ENCODE measurements at places on chromosomes 7 and 10.

GRCh38 chr10:983971-984655 lies 4.1 kb upstream of the GTPBP4 start:
- DNase-seq: peak; percentile 25

GRCh38 chr7:70637726-70638125 lies 494.2 kb upstream of the GALNT17 start:
- DNase-seq: no peak

- DNase-seq: no peak
These were observed 10.3 kb downstream of the ZNF775 start for GRCh38 chr7:150389532-150389816.

- DNase-seq: peak; percentile 73
These were observed 67.9 kb upstream of the SMNDC1 start for GRCh38 chr10:110372656-110373055.

DNA sequence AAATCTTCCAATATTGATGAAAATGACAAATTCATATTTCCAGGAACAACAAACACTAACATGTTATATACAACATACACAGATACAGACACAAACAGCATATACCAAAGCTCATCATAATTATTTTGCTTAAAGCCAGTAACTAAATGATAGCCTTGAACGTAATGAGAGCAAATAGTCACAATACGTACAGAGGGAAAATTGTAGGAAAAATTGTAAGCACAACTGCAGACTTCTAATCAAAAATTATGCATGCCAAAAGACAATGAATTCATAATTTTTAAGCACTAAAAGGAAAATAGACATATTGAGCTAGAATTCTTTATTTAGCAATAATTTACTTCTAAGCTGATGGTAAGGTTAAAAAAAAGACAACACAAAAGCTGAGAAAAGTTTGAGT lies 1466.9 kb upstream of the CELF2 start:
- no peak for DNase-seq

DNA sequence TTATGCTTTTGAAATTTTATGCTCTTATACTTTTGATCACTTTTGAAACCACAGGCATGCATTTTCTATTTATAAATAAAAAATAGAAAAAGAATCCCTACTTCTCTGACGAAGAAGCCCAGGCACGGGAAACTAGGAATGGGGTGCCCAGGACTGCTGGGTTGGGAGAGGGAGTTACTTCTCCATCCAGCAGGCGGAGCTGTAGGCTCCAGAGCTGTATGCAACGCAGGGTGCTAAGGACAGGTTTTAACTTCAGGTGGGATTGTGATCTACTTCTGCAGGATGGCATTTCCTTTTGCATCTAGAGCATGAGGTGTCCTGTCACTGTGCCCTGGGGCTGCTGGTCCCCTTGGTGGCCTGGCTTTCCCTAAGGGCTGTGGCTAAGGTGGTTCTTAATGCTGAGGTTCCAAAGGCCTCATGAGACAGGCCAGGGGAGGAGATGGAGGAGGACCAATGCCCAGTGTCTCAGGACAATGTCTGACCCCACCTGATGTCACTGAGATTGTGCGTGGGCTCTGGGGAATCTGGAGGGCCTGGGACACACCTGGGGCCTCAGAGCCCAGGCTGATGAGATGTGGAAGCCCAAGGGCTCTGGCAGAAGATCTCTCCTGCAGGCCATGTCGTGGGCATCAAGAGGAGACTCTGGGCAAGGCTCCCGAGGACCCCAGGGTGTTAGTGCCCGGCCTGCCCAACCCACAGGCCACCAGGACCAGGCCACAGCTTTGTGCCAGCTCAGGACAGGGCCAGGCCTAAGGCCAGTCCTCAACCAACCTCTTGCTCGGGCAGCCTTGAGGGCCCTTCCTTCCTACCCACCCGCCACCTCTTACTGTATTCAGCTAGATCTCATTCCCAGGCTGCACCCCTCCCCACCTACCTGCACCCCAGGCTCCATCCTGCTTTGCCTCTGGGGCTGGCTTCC lies 507 bp downstream of the CCDC201 start:
- no peak for DNase-seq

- DNase-seq: no peak
These were observed 1.3 kb upstream of the DGKI start for GRCh38 chr7:137848095-137848494.

DNA sequence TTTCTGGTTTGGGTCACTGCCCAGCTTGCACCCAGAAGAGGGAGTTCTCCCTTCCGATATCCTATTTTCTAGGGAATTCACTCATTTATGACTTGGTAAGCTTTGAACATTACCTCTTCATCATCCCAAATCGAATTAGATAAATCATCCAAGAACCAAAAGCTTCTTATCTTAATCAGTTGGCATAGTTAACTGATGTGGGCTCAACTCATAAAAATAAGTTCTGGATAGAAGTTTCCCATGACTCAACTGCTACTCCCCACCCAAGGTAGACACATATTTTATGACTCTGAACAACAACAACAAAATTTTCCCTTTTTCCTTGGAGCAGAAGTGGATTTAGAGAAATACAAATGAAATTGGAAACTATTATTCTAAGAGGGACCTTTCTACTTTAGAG lies 102.9 kb upstream of the CCDC6 start:
- DNase-seq: no peak

DNA sequence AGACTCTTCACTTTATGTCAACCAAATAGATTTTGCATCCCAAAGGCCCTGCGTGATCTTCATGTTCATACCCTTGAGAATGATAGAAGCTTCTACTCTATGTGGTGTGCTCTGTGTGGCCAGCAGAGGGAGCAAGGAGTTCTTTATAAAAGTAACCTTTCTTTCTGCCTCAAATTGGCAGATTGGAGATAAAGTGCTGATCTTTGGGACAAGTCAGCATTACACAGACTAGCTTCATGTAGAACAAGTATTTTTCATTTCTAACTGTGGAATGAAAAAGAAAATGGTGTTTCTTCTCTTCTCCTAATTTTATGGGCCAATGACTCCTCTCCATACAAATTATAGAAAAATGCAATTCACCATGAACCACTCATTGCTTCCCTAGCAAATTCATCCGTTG lies 1214.1 kb downstream of the SORCS1 start:
- DNase-seq: no peak

DNA sequence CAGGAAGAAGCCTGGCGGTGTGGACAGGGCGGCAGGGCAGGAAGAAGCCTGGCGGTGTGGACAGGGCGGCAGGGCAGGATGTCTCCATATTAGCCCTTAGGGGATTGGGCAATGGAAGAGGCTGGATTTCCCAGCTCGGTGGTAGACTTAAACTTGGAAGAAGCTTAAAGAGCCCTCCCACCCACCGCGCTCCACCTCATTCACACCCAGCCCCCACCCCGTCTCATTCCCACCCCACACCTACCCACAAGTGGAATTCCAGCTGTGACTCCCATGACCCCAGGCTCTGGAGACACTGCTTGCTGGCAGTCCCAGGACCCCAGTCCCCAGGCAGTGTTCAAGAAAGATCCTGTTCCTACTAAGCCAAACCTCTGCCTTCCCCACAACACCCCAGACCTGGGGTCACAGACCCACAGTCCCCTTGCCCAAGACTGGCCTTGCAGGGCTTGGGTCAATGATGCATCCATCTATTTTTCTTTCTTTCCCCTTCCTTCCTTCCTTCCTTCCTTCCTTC lies 34.0 kb downstream of the SPDYE6 start:
- DNase-seq: no peak

- DNase-seq: no peak
These were observed 131.3 kb downstream of the LHPP start for GRCh38 chr10:124592736-124593430.

DNA sequence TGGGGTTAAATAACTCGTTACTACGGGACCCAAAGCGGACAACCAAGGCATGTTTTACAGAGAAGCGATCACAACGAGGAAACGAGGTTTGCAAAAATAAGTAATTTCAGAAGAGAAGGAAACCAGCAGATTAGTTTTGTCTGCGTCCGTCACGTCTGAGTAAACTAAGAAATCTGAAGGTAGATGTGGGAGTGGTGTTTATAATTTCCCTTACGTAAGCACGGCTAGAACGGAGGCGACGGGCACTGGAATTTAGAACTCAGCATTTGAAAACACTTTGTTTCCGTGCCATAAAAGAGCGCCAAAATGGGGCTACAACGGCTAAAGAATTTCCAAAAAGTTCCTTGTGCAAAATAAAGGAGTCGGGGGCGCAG lies 718 bp upstream of the UMAD1 start:
- DNase-seq: no peak

DNA sequence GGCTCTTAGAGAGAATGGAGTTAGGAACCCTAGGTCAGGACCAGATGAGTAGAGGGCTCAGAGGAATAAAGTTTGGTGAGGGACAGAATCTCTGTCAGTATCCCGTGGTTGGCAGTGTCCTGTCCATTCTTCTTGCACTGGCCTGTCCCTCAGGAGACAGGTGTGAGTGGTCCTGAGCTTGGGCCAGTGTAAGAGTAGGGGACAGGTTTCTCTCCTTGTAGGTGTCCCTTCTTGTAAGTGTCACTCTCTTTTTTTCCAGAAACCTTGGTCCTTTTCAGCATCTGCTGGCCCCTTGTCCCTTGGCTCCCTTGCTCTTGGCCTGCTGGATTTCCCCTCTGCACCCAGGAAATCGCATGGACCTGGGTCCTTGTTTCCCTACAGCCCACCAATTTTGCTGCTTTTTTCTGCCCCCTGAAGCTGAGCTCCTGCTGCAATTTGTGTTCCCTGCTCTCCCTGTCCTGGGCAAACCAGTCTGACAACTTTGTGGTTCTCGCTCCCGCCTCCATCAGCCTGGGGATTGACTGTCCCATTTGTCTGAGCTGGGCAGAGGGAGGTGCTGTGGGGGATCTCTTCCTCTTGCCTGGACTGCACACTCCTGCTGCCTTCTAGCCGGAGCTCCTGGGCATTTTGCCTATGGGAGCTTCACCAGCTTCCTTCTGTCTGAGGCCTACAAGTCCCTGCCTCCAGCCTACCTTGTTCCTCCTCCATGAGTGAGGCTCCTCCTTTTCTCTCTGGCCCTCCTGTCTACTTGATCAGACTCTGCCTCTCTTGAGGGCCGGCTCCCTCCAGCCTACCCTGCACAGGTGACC lies 6.5 kb downstream of the TSPAN14 start:
- peak; percentile 91 for DNase-seq

DNA sequence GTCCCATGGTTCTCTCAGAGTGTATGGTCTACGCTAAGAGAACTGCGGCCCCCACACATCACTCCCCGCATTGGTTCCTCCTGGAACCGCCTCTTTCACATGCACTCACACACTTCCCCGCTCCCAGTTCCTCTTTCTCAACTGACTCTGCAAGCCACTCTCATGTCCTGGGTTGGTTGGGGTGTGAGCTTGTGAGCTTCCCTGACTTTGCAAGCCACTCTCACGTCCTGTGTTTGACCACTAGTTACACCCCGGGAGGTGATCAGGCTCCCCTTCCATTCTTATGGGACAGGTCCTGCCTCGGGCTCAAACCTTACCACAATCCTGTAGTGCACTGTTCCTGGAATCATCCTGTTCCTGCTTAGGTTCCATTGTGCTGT lies 105.0 kb downstream of the TRIM24 start:
- no peak for DNase-seq

DNA sequence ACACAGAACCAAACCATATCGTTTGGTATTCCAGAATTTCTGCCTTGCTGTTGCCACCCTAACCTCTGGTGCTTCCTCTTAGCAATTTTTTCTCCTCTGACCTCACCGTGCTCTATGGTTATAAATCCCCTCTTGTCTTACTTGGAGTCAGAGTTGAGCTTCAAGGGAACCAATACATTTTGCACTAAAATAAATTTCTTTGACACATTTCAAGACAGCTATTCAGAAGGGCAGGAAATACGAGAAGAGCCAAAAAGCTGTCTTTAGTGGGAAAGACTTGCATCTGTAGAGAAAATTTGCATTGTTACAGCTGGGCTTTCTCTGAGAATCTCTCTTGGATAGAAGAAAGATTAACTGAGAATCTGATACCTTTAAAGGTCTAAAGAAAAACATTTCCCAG lies 14.5 kb upstream of the AKR1C2 start:
- no peak for DNase-seq

GRCh38 chr10:61313460-61313859 lies 139.7 kb downstream of the TMEM26 start:
- no peak for DNase-seq

DNA sequence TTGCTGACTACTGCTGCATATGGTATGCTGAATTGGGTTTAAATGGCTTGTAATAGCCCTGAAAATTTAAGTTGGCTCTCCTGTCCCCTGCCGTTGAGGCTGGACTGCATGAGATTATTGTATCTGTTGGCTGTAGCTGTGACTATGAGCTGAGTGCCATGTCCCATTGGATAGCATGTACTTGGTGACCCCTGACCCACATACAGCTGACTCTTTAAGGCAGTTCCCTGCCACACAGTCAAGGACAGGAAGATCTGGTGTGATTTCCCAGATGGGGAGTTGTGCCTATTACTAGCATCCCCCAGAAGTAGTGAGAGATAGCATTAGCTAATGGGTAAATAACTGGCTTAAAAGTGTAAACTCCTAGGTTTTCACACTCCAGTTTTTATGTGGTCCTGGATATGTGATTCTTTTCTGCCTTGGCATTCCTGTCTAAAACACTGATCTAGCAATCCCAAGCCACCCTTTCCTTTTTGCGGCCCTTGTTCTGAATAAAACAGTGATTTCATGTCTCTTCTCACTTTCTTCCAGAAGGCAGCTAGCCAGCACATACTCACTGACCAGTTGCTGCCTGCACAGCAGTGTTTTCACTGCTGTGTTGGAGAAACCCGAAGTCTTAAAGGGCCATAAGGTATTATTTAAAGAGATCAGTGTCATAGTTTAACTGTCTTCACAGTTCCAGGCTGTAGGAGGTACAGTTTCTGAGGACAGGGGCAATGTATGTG lies 35.9 kb downstream of the LRRC4 start:
- no peak for DNase-seq

DNA sequence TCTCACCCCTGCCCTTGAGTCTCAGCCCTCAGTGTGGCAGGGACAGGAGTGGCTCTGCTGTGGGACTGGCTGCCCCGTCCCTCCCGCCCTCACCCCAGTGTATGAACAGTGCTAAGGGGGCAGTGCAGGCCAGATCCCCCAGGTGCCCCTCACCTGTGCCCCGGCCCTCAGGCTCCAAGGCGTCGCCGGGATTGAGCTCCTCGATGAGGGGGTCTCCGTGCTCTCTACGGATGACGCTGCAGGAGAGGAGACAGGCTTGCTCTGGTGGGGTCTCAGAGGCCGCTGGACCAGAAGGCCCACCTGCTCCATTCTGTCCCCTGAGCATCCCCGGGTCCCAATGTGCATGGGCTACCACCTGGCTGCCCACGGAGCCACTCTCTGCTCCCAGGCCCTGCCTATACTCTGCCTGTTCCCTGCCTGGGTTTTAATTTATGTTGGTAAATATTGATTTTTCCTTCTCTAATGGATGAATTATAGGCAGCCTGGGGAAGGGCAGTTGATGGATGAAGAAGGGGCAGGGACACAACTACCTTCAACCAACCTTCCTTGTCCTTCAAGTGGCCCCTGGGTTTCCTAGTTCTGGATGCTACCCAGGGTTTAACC lies 47.2 kb downstream of the GOLGA7B start:
- no peak for DNase-seq

Measured in foreskin keratinocyte (primary cell).